Foreskin melanocyte (primary cell): ENCODE measurements at places on chromosomes 6 and 20.

DNA sequence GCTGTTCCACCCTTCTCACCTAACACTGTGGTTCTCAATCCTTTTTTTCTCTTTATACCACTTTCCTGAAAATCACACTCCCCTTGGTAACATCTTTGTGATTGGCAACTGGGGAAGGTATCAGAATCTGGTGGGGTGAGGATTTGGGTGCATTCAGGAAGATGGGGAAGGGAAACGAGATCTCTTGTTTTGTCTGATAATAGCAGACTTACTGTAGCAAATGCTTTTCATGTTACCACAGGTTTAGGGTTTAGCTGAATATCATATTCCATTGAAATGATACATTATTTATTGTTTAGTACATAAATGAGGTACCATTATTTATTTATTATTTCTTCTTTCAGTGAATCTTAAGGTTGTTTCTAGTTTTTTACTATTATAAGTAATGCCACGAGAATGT is 100.8 kb downstream of the RTN4IP1 start:
- DNase-seq: no peak

- no peak for DNase-seq
Observed at GRCh38 chr20:46430921-46431712, 24.7 kb upstream of the ELMO2 start.

GRCh38 chr20:62583424-62583920 is 58.8 kb upstream of the SLCO4A1 start:
- no peak for DNase-seq

- DNase-seq: no peak
Observed at GRCh38 chr6:140319209-140319608, 944.8 kb upstream of the CITED2 start.

GRCh38 chr6:169933251-169933821 is 181.9 kb downstream of the ERMARD start:
- DNase-seq: no peak

DNA sequence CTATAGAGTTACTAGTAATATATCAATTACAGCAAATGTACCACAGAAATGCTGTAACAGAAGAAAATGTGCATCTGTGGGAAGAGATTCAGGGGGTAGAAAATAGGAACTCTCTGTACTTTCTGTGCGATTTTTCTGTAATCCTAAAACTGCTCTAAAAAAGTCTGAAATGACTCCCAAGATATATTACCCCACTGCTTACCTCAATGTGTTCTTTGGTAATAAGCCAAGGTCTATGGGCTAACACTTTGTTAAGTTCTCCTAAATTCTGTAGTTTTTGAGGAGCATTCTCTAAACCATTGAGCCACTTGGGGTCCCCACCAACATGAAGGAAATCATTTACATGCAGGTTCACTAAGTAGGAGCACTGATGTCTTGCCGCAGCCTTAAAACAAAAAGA is 94.4 kb downstream of the SESN1 start:
- DNase-seq: no peak

GRCh38 chr6:26483727-26484126 is 16.4 kb upstream of the BTN1A1 start:
- DNase-seq: no peak

DNA sequence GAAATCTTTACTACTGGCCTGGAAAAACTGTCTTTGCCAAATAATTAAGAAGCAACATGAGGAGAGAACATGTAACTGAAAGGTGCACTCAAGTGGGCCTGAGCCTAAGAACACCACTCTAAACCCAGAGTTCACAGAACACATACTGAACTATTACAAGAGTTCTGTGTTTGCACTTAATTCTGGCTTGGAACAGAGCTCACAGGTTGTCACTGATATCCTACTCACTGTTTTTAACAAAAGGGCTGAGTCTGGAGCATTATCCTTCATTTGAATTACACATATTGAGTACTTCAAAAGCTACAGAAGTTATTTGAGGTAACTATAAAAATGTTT is 164.7 kb downstream of the OGFRL1 start:
- DNase-seq: no peak

DNA sequence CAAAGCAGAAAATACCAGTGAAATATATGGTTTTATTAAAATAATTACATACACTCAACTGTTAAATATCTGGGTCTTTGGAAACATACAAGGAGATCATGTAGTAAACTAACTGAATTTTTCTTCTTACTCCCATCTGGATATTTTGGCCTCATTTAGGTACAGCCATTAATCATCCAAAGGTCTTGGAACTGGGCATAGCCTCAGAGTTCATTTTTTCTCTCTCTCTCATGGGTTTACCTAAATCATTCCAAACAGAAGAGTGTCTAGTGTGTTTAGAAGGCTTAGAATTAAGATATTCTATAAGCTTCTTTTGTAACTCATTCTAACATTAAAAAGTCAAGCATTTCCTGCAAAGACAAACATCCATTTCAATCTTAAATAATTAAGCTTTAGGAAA is 79.4 kb downstream of the HMGCLL1 start:
- DNase-seq: no peak

DNA sequence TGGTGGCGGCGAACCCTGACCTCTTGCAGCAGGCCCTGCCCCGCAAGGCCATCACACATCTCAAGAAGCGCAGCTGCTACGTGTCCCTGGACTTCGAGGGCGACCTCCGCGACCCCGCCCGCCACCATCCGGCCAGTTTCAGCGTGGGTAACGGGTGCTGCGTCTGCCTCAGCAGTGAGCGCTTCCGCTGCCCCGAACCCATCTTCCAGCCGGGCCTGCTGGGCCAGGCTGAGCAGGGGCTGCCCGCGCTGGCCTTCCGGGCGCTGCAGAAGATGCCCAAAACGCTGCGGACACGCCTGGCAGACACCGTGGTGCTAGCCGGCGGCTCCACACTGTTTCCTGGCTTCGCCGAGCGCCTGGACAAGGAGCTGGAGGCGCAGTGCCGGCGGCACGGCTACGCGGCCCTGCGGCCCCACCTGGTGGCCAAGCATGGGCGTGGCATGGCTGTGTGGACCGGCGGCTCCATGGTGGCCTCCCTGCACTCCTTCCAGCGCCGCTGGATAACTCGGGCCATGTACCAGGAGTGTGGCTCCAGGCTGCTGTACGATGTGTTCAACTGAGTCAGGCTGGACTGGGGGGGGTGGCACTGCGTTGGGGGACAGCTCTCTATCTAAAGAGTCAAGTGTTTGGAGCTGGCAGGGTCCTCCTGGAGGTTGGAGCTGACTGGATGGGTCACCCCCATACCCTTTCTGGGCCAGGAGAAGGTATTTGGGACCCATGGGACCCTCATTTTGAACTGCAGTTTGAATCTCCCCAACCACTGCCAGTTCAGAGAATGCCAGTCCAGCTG is 1.1 kb downstream of the ACTL10 start:
- peak; percentile 59 for DNase-seq

- DNase-seq: peak; percentile 58
Observed at GRCh38 chr6:7108196-7108963, 619 bp downstream of the RREB1 start.

DNA sequence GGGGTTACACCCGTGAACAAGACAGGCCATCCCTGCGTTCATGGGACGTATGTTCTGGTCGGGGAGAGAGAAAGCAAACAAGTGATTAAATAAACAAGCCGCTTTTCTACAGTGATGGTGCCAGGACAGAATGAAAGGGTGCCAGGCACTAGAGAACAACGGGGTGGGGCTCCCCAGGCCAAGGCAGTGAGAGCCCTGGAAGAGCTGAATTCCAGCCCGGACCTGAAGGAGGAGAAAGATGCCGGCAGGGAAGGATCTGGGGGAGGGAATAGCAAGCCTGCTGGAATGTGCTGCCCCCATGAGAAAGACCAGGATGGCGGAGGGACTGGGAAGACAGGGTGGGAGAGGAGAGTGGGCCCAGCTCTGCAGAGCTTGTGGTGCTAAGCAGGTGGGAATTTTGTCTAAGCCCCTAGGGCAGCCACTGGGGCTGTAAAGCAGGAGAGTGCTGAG is 7.5 kb downstream of the SNAI1 start:
- no peak for DNase-seq

- no peak for DNase-seq
Observed at GRCh38 chr6:145842693-145843546, 28.3 kb upstream of the FBXO30 start.

DNA sequence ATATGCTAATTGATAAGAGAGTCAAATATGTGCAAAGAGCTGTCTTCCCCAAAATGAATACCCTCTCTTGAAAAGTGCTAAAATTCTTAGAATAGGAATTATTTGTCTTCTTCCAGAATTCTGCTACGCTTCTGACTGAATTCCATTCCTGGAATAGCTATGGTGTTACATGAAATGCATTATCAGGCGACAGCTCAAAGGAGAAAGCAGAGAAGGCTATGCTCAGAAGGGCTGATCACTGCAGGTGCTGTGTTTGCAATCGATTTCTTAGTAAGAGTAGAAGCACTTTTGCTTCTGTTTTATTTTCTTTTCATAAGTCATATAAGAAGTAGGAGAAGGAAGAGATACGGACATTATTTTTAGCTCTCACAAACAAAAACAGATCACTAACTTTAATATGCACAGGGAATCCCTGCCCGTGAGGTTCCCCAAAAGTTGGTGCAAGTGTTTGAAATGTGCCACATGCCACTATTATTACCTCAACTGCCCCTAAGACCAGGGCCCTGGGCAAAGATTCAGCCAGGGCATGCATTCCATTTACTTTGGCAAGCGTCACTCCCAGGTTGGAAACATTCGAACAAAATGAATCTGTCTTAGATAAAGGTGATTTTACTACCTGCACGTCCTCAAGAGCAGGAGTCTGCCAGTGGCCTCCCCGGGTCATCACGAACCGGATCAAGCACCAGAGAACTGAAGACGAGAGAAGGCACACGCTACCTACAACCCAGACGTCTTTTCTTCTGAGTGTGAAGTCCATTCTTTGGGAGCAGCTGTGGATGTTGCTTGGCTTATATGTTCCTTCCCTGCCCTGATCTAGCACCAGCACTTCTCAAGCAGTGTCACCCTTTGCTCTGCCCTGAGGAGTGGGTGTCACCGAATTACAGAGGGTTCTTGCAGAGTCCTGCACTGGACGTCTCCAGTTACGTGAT is 7.2 kb downstream of the MYLK4 start:
- no peak for DNase-seq

DNA sequence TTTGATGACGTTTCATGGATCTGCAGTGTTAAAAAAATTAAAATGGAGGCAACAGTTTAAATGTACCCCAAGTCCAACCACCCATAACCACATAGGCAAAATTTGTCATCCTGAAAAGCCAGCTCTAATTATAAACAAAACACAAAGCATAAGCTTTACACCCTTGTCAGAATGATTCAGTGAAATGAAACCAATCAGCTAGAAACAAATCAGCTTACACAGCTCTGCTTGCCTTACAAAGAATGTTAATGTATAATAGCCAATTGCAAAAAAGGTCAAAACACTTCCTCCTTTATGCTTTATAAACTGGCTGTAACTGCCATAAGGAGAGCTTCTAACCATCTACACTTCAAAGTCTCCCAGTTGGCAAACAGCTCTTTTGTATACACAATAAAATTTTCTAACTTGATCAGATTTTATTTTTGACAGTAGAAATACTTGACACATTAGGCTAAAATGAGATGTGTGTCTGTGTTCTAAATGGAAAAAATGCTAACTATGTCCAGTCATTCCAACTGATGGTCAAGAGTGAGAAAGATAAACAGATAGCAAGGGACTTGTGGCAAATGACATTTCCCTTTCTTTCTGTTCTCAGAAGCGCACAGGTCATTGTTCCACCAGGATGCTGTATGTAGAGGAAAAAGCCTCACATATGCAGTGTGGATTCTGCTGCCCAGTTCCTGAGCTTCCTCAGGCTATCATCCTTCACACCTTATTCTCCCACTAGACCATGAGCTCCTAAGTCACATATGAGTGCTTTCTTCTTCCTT is 344.3 kb upstream of the ID4 start:
- DNase-seq: peak; percentile 76

- no peak for DNase-seq
Observed at GRCh38 chr20:39800548-39800947, 838.4 kb downstream of the DHX35 start.

GRCh38 chr20:50537546-50538201 is 27.5 kb downstream of the PTPN1 start:
- no peak for DNase-seq

- DNase-seq: no peak
Observed at GRCh38 chr6:33428224-33428965, 8.5 kb downstream of the SYNGAP1 start.

GRCh38 chr6:121260651-121261102 is 73.6 kb downstream of the TBC1D32 start:
- no peak for DNase-seq
